ENCODE measurements at places on chromosomes 5 and 9. TPM values are rescaled to one million over a fixed set of nuclear protein-coding genes. Genes with fewer than 3 reads are reported as not detected.

The OXCT1 gene
- total RNA-seq = 4.7 TPM

The GARIN3 gene
- not detected for total RNA-seq

The RFESD gene
- 1.2 TPM for total RNA-seq

The SLC2A6 gene
- total RNA-seq = 6.3 TPM

The NIM1K gene
- not detected for total RNA-seq

The BHMT gene
- 10.9 TPM for total RNA-seq

The GPR21 gene
- 0.29 TPM for total RNA-seq

The NEUROG1 gene
- total RNA-seq = not detected

GRCh38 chr5:103290846-103291245, 32.3 kb downstream of the MACIR start:
- no peak for DNase-seq

DNA sequence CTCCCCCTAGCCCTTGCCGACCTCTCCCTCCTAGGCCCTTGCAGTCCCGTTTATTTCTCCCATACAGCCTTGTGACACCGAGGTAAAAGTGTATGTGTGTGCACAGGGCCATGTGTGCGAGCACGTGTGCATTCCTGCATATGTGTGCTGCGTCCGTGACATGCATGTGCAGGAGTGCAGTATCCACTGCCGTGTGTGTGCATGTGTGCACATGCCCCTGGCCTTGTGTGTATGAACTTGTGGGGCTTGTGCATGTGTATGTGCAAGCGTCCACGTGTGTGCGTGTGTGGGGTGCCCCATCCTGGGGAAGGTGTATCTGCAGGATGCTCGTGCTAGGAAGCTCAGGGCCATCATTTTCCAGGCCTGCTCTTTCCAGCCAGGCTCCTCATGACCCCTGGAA, 6.6 kb downstream of the AK1 start:
- DNase-seq = no peak

- no peak for DNase-seq
Measured at GRCh38 chr5:144941-145340, 46.4 kb upstream of the LRRC14B start.

DNA sequence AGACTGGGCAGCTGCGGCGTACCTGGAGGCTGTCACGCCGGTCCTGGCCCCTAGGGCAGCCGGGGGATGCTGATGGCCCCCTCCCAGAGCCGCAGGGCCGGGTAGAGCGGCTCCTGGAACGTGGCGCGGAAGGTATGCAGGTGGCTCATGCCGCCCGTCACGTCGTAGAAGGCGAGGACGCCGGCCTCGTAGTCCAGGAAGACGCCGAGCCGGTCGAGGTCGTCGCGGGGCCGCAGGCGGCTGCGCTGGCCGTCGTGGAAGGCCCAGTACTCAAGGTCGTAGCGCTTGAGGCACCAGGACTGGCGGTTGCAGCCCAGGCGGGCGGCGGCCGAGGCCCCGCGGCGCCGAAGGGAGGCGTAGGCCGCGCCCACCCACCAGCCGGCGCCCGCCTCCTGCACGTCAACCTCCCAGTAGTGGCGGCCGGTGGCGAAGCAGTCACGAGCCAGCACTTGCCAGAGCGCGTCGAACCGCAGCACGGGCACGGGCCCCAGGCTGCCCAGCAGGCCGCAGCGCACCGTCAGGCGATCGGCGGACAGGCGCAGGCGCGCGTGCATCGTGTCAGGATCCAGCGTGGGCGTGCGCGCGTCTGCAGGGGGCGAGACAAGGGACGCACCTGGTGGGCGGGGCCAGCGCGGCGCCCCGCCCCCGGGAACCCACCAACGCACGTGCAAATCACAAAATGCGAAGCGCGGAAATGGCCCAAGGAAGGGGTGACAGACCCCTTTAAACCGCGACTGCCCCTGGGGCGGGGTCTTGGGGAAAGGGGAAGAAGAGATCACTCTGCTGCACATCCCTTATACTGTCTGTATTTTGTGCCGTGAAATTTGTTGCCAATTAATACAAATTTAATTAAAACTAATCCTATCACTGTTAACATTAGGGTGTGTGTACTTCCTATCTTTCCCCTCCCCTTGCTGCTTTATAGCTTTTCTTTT, 31.2 kb downstream of the NANS start:
- DNase-seq = no peak

- no peak for DNase-seq
Measured at GRCh38 chr5:43037636-43038495, 2.3 kb downstream of the ANXA2R start.

- DNase-seq = no peak
Measured at GRCh38 chr5:81337803-81338202, 36.4 kb downstream of the ZCCHC9 start.

GRCh38 chr5:99607124-99607523, 678.3 kb upstream of the CHD1 start:
- DNase-seq = no peak

DNA sequence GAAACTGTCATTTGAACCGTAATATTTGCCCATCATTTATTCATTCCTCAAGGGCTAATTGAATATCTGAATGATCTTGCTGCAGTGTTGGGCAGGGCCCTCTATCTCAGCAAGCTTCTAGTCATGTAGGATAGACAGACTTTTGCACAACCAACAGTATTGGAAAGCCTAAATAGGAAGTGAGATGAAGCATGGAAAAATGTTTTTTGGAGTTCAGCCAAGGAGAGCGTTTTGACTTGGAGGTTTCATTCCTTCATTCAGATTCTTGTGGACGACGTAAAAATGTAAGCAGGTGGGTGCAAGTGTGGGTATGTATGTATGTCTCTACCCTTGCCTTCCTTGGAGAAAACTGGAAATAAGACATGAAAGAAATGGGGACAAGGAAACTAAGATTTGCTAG, 15.5 kb downstream of the DAPK1 start:
- no peak for DNase-seq

DNA sequence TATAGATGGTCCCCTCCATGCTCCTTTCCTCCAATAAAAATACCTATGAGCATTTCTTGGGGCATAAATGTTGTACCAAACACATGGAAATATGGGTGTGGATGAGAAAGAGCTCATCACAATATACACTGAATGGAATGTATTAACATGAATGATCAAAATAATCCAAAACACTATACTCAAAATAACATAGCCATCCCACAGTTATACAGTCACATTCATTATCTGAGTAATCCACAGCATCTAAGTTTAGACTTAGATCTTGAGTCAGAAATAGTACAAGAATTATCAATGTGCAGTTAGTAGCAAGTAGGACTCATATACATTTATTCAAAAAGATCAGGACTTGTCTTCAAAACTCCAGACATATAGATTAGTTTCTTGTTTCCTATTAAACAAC, 175.2 kb upstream of the NREP start:
- no peak for DNase-seq

- peak; percentile 3 for DNase-seq
Measured at GRCh38 chr5:15702102-15702501, 202.1 kb downstream of the FBXL7 start.

DNA sequence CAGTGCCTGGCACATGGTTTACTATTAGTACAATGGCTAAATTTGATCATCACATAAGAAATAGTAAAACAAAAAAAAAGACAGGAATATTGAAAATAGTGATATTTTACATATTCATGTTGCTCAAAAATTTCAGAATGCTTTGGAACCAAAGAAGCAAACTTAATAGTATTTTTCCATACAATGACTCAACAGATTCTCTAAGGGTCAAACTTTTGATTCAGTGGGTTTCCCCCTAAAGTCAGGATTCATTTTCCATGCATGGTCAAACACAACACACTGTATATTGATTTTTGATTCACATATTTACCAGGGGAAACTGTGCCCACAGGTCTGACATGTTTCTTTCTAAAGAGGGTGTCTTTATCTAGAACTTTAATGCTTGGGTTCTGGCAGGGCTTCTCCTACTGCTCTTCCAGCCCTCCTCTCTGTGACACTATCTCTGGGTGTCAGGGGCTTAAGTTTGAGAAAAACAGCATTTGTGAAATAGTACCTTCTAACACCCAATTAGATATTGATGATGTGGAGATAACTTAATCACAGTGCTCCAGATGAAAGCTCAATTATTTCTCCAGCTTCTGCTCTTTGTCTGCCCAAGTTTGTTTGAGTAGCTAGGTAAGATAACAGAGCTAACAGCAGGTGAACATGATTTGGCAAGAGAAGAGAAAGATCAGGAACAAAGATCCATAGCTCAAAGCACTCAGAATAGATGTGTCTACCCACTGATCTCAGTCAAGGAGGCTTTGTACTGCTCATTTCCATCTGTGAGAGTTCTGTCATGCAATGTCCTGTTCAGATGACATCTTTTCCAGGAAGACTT, 35.5 kb upstream of the ELL2 start:
- DNase-seq = peak; percentile 86

DNA sequence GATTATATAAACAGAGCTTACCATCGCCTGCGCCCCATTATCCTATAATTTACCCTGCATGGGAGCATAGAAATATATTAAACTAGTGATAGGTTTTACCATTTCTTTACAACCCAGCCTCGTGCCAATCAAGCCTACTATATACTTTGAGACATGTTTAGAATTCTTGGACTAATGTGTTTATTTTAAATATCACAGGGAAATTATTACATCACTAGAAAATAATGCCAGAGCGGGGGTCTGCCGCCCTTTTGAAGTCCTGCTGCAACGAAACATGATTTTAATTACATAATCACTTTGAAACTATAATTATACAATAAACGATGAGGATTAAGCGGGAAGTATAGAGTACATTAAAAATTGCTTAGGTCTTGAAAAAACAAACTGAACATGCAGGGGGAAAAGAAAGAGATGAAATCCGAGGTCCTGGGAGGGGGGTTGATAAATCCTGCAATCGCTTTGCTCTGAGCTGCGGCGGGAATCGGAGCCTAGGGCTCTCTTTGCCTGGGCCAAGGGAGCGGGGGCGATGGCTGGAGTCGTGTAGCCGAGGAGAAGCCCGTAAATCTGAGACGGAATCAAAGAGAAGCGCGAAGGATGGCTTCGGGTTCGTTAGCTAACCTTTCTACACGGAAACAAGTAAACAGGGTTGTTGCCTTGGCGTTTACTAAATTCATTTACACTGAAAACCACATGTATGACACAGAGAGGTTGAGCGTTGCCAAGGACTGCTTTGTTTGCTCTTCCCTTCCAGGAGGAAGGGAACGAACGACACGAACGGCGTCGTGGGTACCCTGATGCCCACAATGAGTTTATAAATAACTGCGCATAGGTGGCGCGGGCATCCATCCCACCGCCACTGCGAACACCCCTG, 127.6 kb downstream of the TMEM174 start:
- no peak for DNase-seq

DNA sequence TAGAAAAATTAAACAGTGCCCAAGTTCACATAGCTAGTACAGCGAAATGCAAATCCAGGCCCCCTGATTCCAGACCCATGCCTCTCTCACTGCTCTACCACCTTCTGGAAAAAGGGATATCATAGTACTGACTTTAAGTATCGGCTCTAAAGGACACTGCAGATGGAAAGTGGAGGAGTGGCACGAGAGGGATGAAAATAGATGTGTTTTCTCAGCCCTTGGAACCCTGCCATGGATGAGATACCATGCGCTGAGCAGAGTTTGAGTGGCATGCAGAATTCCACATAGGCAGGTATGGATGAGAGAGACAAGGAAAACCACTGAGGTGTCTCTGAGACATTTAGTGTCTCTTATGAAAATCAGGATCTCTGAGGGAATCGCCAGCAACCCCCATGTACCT, 18.8 kb downstream of the CKMT2 start:
- DNase-seq = no peak

- DNase-seq = no peak
Measured at GRCh38 chr9:119963258-119963797, 594.1 kb upstream of the BRINP1 start.

GRCh38 chr9:108188976-108189375, 666.8 kb downstream of the ACTL7B start:
- no peak for DNase-seq

- no peak for DNase-seq
Measured at GRCh38 chr5:84487963-84488362, 103.3 kb upstream of the EDIL3 start.

DNA sequence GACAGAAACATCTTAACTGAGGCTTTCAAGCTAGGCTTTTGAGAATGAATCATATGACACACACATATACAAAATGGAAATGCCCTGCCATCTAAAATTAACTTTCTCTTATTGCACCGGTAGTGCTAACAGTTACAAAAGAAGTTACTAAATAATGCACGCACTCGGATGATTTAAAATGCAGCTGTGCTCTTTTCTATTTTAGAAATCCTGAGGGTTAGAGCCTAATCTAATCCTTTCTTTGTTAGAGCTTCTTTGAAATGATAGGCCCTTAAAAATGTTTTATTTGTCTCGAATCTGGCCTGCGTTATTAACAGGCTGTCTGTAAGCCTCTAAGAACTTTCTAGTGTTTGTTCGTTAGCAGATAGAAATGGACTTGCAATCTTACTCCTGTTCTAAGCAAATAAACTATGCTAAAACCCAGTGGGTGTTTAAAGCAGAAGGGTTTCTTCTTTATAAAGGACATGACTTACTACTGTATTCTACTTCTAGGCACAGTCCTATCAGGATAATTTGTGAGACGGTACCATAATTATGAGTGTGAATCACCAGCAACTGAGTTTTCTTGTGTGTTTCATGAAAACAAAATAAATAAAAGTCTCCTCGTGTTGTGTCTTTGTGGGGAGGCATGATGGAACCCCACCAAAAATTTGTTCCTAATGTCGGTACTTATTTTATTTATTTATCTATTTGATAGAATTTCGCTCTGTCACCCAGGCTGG, 69.2 kb upstream of the MYO10 start:
- DNase-seq = no peak

DNA sequence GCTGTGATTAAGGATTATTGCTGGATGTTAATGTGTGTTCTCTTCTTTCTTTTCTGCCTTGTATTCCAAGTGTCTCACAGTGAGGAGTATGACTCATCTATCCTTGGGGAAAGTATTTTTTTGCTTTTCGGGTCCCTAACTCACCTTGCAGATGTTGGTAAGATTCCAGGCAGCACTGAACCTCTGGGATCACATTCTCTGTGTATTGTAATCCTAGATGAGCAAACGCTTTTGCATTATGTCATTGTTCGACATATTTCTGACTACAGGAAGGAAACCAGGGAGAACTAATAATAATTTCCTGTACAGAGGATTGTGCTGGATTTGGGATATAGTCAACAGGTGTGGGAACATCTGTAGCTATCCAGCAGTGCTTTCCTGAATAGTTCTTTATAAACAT, 246.1 kb upstream of the TUT7 start:
- no peak for DNase-seq

DNA sequence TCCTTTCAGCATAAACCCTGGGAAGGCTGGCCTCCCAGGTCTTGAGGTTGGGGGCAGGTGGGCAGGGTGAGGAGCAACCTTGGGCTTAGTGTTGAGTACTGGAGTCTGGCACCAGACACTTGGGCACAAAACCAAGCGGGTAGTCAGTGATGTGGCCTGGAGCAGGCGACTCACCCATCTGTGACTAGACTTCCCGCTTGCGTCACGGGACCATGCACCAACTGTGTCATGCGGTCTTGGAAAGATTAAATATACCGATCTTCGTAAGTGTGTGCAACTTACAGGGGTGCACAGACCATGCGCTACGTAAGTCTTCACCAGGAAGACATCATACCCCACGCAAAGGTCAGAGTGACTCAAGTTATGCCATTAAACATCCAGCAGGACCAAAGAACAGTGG, 304.4 kb upstream of the IRX4 start:
- no peak for DNase-seq

Measured in HepG2 (cell line).